ENCODE measurements at places on chromosomes 5 and 9. TPM values are rescaled to one million over a fixed set of nuclear protein-coding genes. Genes with fewer than 3 reads are reported as not detected.

DNA sequence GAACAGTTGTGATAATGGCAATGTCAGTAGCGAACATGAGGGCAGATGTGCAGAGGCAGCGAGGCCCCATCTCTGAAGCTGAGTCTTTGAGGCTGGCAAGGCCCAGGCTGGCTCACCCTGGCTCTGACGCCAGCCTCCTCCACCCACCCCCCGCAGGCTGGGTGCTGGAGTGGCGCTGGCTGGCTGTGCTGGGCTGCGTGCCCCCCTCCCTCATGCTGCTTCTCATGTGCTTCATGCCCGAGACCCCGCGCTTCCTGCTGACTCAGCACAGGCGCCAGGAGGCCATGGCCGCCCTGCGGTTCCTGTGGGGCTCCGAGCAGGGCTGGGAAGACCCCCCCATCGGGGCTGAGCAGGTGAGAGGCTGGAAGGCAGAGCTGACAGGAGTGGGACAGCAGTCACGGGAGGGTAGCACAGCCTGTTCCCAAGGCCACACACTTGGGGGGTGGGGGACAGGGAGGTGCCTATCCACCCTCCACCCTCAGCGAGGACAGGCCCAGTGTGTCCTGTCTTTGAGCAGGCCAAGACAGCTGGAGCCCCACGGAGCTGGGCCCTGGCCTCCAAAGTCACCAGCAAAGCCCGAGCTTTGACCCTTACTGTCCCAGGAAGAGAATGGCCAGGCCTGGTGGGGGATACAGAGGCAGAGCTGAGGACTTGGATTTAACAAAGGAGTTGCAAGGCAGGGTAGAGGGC lies 5.6 kb downstream of the SLC2A8 start:
- H3K4me3 ChIP-seq, result no peak overlapping the region
- no peaks in the 10 kb centered on the region for H3K36me3 ChIP-seq
- H3K27ac ChIP-seq, result no peak overlapping the region
- peaks cover 12% of the 10 kb centered on the region for H3K4me1 ChIP-seq
- H3K27me3 ChIP-seq, result peaks cover 2% of the 10 kb centered on the region

GRCh38 chr5:107331882-107332281 lies 338.9 kb downstream of the EFNA5 start:
- no peak overlapping the region for H3K27ac ChIP-seq
- H3K4me3 ChIP-seq, result no peak overlapping the region
- no peaks in the 10 kb centered on the region for H3K27me3 ChIP-seq
- H3K4me1 ChIP-seq, result no peaks in the 10 kb centered on the region
- H3K36me3 ChIP-seq, result no peaks in the 10 kb centered on the region

GRCh38 chr9:121811140-121811539 lies 159.7 kb downstream of the DAB2IP start:
- no peak for DNase-seq
- H3K27ac ChIP-seq, result no peak overlapping the region
- no peaks in the 10 kb centered on the region for H3K36me3 ChIP-seq
- no peaks in the 10 kb centered on the region for H3K4me1 ChIP-seq
- no peaks in the 10 kb centered on the region for H3K27me3 ChIP-seq
- no peak overlapping the region for H3K4me3 ChIP-seq

- DNase-seq, result peak; percentile 28
- no peak overlapping the region for H3K27ac ChIP-seq
- no peak overlapping the region for H3K4me3 ChIP-seq
- H3K27me3 ChIP-seq, result no peaks in the 10 kb centered on the region
- peaks cover 4% of the 10 kb centered on the region for H3K36me3 ChIP-seq
- H3K4me1 ChIP-seq, result no peaks in the 10 kb centered on the region
Measured at GRCh38 chr9:105299190-105299854, 54.9 kb downstream of the SLC44A1 start.

- no peaks in the 10 kb centered on the region for H3K36me3 ChIP-seq
- peak overlapping the region; percentile 100 for H3K27ac ChIP-seq
- DNase-seq, result no peak
- no peak overlapping the region for H3K4me3 ChIP-seq
- no peaks in the 10 kb centered on the region for H3K27me3 ChIP-seq
Measured at GRCh38 chr5:176538989-176539384, 1.8 kb upstream of the RNF44 start.

- H3K27me3 ChIP-seq, result no peaks in the 10 kb centered on the region
- no peaks in the 10 kb centered on the region for H3K4me1 ChIP-seq
- no peak overlapping the region for H3K27ac ChIP-seq
- H3K36me3 ChIP-seq, result no peaks in the 10 kb centered on the region
- no peak for DNase-seq
Measured at GRCh38 chr5:103774721-103775120, 212.1 kb upstream of the NUDT12 start.

DNA sequence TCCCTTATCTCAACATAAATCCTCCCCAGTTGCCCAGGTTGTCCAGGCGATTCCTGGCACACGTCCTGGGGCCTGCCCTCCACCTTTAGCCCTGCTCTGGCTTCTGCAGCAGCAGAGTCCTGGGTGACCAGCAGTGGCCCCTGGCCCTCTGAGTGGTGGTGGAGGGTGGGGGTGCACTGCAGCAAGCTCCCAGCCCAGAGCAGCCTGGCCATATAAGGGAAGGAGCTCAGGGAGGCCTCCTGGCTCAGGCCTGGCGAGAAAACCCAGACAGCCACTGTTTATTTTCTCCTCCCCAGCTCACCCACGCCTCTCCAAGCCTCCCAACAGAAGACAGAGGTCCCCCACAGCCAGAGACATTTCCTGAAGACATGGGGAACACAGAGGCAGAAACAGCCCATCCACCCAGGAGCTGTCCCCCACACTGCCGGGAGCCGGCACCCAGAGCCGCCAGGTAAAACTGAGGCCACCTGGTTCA lies 44.7 kb upstream of the IL17B start:
- no peak overlapping the region for H3K27ac ChIP-seq
- no peaks in the 10 kb centered on the region for H3K4me1 ChIP-seq
- no peak for DNase-seq

- no peaks in the 10 kb centered on the region for H3K4me1 ChIP-seq
- no peak overlapping the region for H3K4me3 ChIP-seq
- no peaks in the 10 kb centered on the region for H3K36me3 ChIP-seq
- H3K27me3 ChIP-seq, result peaks cover 2% of the 10 kb centered on the region
- no peak for DNase-seq
Measured at GRCh38 chr9:114532561-114533237, 27.4 kb upstream of the WHRN start.

GRCh38 chr5:83517072-83517687 lies 45.6 kb downstream of the VCAN start:
- no peak for DNase-seq
- H3K27me3 ChIP-seq, result no peaks in the 10 kb centered on the region
- H3K4me3 ChIP-seq, result no peak overlapping the region
- H3K36me3 ChIP-seq, result no peaks in the 10 kb centered on the region

DNA sequence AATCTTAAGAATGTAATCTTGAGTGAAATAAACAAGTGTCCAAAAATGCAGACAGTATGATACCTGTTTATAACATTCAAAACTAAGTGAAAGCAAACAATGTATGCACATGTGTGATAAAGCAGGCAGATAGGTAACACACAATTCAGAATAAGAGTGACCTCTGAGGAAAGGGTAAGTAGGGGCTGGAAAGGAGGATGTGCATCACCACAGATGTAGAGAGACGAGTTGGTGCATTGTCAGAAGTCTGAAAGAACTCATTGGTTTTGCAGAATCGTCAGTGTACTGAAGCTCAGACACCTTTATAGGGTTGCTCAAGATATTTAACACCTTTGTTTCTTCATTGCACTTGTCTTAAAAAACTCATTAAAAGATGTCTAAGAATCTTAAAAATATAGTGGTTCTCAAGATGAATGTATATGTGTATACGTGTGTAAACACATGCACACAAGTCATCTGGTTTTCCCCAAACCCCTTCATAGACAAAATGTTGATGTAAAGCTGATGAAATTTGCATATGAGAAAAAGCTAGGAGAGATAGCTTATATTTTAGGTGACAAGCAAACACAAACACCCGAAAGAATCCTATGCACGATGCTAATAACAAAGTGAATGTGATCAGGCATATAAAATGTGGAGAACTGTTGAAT lies 197.6 kb upstream of the MEF2C start:
- H3K4me1 ChIP-seq, result no peaks in the 10 kb centered on the region
- no peak overlapping the region for H3K27ac ChIP-seq
- H3K36me3 ChIP-seq, result no peaks in the 10 kb centered on the region
- no peak for DNase-seq
- no peaks in the 10 kb centered on the region for H3K27me3 ChIP-seq
- H3K4me3 ChIP-seq, result no peak overlapping the region

- H3K4me3 ChIP-seq, result no peak overlapping the region
- H3K4me1 ChIP-seq, result no peaks in the 10 kb centered on the region
- H3K36me3 ChIP-seq, result no peaks in the 10 kb centered on the region
Measured at GRCh38 chr9:85443190-85443598, 298.6 kb downstream of the AGTPBP1 start.

GRCh38 chr5:154240595-154240994 lies 50.1 kb downstream of the GALNT10 start:
- no peak overlapping the region for H3K27ac ChIP-seq
- DNase-seq, result no peak
- H3K4me3 ChIP-seq, result no peak overlapping the region
- H3K27me3 ChIP-seq, result no peaks in the 10 kb centered on the region
- H3K4me1 ChIP-seq, result no peaks in the 10 kb centered on the region
- H3K36me3 ChIP-seq, result no peaks in the 10 kb centered on the region

NPR3 gene
- total RNA-seq, result 2.4 TPM

LRSAM1 gene
- 24.0 TPM for total RNA-seq

ZFP2 gene
- total RNA-seq, result 0.30 TPM

FOXD1 gene
- not detected for total RNA-seq

FOXD4L4 gene
- not detected for total RNA-seq

POLK gene
- total RNA-seq, result 24.1 TPM

HNRNPA0 gene
- total RNA-seq, result 38.1 TPM

TUSC1 gene
- not detected for total RNA-seq

Measured in CD4-positive, CD25-positive, alpha-beta regulatory T cell (primary cell).